ENCODE measurements at places on chromosomes 1 and 21.

DNA sequence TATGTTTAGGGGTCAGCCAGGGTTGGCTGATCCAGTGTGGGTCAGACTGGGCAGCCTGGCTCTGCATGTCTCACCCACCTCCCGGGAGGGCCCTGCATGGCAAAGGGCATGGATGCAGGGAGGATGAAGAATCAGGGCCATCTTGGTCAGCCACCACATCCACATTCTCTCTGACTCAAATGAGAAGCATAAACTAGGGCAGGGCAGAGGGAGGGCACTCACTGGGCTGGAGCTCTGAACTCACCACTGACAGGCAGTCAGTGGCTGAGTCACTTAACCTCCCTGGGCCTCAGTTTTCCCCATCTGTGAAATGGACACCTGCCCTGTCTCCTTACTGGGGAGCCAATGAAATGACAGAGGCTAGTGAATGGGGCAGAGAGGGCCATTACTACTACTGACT is 4.3 kb upstream of the CELA2A start:
- no peak for DNase-seq

GRCh38 chr1:163872067-163872466 is 550.3 kb downstream of the NUF2 start:
- DNase-seq: no peak

DNA sequence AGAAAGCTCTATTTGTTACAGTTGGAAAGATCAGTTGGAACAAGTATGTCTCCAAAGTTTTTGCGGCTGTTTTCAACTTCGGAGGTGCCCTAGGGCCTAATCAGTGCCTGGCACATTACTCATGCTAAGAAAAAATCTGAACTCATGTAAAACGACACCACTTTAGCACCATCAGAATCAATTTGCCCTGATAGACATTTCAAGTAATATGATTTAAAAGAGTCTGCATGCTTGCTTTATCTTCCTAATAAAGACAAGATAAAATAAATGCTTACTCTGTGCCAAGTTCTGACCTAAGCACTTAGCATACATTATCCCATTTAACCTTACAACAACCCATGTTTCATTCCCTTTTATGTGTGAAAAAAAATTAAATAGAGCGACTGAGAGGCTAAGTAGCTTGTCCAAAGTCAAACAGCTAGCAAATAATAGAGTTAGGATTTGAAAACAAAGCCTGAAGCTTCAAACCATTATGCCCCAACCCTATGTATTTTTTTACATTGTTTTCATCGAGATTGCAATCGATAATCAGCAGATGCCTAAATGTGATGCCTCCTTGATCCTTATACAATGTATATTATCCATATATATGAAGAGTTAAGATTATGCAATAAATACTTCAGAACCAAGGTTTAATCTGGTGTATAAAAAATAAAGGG is 91.3 kb downstream of the DENND1B start:
- no peak for DNase-seq

DNA sequence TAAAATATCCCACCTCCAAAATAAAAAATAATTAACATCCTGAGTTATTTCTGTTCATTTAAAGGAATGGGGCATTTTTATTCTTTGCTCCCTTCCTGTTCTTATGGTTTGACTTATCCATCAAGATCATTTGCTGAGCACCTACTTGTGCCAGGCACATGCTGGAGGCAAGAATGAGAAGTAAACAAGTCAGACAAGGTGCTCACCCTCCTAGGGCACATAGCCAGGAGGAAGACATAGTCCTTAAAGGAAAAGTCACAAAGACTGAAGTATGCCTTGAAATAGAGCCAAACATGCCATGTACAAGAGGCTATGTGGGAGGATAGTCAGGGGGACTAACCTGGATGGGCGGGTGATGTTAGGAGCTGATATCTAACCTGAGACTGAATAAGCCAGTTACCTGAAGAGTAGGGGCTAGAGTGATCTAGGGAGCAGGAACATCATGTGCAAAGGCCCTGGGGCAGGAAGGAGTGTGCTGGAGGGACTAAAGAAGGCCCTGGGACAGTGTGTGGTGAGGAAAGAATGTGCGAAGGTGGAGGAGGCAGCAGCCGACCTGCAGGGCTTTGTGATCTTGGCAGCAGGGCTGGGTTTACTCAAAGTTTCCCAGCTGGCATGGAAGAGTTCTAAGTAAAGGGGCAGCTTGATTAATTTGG is 233.5 kb downstream of the MATN1 start:
- DNase-seq: no peak

- no peak for DNase-seq
Observed at GRCh38 chr21:37983336-37984095, 67.3 kb upstream of the KCNJ6 start.

- no peak for DNase-seq
Observed at GRCh38 chr1:147833231-147833860, 69.2 kb upstream of the GJA8 start.

GRCh38 chr1:151825751-151826660 is 5.6 kb downstream of the RORC start:
- no peak for DNase-seq

DNA sequence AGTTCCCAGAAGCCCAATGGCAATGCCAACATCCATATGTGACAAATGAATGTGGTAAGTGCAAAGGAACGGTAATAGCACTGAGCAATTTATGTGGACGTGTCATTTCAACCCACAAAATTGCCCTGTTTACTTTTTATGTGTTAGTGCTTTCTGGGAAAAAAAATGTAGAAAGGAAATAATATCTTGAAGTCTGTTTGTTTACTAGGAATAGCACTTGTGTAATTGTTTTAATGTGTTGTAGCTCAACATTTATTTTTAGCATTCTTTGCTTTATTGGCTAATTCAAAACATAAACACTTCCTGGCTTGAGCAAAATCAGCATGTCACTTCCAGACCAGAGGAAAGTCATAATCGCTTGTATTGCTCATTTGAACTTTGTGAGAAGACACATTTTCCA is 224.8 kb upstream of the KCNK2 start:
- no peak for DNase-seq

DNA sequence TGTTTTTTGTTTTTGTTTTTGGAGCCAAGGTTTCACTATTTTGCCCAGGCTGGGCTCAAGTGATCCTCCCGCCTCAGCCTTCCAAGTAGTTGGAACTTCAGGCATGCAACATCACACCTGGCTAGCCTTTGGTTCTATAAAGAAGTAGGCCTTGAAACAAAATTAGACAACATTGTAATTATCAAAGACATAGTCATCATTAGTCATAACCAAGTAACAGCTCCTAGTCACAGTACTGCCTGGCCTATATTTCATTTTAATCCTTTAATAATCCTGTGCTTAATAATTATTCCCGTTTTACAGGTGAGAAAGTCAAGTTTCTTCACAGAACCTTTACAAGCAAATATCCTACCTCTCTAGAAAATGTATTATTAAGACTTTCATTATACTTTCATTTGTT is 52.3 kb upstream of the TBX15 start:
- DNase-seq: no peak

GRCh38 chr21:26965040-26965906 is 1.6 kb downstream of the ADAMTS5 start:
- DNase-seq: no peak

All from stimulated activated CD4-positive, alpha-beta T cell treated with anti-CD3 and anti-CD28 coated beads, Interleukin-1b, Interleukin-23, amount 100 ng/mL, for 1 hour (primary cell).